ENCODE measurements at places on chromosomes 5 and 9.

DNA sequence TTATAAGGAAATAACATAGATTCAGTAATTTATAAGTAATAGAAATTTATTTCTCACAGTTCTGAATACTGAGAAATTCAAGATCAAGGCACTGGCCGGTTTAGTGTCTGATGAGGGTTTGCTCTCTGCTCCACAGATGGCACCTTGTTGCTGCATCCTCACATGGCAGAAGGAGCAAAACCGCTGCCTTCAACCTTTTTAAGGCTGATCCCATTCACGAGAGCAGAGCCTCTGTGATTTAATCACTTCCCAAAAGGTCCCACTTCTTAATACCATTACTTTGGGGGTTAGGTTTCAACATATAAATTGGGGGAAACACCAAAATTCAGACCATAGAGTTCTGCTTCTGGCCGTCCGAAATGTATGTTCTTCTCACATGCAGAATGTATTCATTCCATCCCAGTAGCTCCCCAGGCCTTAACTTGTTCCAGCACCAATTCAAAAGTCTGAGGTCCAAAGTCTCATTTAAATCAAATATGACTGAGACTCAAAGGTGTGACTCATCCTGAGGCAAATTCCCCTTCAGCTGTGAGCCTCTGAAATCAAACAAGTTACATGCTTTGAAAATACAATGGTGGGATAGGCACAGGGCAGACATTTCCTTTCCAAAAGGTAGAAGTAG, 30.6 kb downstream of the BAAT start:
- DNase-seq = peak; percentile 8

- peak; percentile 17 for DNase-seq
Measured at GRCh38 chr9:94623253-94623652, 16.1 kb downstream of the FBP1 start.

DNA sequence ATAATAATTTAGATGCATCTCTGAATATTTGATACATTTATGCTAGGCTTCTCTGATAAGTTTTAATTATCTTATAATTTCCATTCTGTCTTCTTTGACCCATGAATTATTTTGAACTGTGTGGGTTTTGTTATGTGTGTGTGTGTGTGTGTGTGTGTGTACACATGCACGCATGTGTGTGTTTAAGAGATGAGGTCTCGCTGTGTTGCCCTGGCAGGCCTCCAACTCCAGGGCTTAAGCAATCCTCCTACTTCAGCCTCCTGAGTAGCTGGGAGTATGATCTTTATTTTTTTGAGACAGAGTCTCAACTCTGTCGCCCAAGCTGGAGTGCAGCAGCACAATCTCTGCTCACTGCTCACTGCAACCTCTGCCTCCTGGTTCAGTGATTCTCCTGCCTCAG, 75.4 kb downstream of the NDUFAF2 start:
- DNase-seq = no peak

DNA sequence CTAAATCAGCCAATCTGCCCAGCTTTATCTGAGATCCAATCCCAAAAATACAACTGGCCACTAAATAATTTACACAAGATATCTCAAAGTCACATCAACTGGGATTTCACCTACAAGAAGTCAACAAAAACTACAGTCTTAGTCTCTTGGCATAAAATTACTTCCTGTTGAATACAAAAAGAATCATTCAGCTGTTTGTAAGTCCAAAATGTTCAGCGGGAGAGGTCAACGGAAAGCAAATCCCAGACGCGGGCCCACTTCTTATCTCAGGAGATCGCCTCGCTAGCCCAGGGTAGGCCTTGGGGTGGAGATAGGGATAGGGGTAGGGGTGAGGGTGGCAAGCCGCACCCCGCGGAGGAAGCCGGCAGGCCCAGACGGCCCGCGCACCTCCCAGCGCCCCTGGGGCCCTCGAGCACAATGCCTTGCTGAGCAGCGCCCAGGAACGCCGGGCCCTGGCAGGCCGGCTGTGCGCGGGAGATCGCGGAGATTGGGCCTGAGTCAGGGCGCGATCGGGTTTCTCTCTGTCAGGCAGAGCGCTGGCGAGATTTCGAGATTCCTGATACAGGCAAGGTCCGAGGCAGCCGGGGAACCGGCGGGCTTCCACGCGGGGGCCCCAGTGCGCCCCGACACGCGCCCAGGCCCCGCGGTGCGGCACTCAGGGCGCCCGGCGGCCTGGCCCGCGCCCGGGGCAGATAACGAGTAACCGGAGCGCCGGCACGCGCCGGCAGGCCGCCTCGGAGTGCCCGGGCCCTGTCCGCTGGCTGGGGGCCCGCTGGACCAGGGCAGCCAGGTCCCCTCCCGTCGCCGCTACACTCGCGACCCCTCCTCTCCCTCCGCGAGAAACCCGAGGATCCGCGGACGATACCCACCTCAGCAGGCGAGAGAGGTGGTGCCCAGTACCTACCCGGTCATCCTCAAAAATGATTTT, 601 bp downstream of the HINT1 start:
- DNase-seq = peak; percentile 92

DNA sequence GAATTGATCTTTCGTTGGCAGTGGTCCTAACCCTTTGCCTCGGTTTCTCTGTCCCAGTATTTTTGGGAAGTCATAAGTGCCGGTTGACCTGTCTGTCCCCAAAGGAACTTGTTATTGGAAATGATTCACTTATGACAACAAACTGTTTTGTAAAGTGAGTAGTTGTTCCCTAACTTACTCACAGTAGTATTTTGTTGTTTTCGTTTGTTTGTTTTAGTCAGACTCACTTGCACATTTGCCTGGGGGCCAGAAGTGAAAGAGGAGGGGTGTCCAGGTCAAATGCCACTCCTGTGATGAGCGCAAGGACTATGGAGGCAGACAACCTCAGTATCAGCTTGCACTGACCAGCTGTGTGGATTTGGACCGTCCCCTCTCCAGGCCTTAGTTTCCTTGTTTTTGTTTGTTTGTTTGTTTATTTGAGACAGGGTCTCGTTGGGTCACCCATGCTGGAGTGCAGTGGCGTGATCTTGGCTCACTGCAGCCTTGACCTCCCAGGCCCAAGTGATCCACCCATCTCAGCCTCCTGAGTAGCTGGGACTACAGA, 47.3 kb downstream of the ANKRD55 start:
- no peak for DNase-seq

DNA sequence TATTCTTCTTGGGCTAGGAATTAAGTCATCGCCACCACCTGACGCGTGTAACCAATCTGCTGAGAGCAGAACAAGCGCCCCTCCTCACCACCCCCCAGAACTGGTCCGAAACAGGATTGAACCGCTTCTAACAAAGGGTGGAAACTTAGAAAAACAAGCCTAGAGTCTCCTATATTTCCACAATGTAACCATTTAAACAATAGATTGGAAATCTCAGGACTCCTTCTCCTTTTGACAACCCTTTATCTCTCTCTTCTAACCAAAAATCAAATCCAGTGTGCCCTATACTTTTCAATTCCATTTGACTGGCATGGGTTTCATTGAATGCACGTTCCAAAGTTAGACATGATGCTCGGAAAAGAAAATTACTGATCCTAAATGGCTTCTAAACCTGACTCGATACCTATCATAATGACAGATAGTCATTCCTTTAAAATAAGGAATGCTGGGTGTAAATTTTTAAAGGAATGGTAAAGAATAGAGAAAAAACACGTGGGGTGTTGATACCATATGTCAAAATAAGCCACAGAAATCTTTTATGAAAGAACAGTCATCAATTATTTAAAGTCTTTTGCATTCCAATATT, 1.2 kb downstream of the ARRDC3 start:
- DNase-seq = peak; percentile 95

GRCh38 chr9:135979547-135980166, 18.5 kb upstream of the UBAC1 start:
- DNase-seq = no peak

GRCh38 chr9:135692410-135692809, 6.9 kb downstream of the SOHLH1 start:
- peak; percentile 77 for DNase-seq
